ENCODE measurements at places on chromosomes 16 and 17.

- DNase-seq, result no peak
Observed at GRCh38 chr17:60745544-60745943, 67.9 kb downstream of the BCAS3 start.

DNA sequence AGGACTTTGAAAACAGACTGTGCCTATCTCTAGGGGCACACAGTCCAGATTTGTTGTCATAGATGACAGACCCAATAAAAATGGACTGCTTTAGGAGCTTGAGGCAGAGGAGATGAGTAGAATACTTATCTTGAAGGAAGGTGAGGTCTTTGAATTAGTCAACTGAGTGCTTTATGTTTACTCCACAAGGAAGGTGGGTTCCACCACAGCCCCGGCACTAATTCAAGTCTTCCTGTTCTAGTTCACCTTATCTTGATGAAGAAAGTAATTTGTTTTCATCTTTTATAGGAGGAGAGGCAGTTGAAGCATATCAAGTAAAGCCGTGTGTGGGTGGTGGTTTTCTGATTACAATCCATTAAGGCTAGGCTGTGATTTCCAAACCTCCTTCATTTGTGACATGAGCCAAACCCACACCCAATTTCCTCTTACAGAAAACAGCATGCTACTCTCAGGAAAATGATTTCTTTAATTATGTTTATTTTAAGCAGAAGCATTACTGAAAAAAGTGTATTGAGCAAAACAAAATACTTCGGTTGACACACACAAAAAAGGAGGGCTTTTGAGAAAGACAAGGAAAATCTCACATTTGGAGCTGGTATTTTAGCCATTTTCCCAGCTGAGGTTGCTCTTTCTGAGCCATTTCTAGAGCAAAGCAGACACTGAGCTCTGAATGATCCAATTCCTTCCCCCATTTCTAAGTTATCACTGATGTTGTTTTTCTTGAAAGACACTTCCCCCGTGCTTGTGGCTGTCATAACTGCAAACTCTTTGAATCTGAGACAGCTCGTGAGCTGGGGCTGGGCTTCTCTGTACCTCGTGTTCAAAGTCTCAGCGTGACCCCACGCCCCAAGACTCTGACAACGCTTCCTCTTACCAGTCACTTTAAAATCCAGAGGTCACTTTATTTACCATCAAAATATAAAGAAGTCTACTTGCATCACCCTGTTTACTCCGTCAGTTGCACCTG, 35.4 kb downstream of the CDRT15 start:
- DNase-seq, result peak; percentile 58

DNA sequence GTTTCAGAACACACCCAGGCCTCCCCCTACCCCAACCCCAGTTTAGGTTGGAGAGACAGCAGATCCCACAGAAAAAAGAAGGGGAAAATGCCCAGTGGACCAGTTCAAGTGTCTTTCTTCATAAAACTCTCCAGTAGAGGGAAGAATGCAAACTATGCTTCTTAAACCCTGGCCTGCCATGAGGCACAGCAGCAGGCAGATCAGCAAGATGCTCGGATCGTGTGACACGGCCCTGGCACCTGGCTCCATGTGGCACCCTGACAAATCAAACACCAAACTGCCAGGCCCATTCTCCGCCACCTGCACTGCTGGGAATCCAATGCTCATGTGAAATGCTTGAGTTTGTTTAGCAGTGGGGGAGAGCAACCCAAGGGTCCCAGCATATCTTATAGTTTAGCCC, 166.8 kb downstream of the SOX9 start:
- DNase-seq, result no peak

DNA sequence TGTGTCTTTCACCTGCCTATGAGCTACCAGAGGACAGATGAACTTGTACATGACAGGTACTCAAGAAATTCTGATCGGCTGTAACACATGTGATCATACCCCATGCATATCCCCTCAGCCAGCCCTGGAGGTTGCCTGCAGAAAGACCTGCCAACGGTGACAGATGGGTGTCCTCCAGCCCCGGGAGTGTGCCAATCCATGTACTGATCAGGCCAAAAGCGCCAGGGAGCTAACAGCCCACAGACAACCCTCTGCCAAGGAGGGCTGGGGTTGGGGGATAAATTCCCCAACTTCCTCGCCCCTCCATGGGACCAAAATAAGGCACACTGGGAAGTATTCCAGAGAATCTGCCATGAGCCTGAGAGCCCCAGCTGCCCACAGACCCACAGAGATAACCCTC, 189.4 kb downstream of the CCT6B start:
- DNase-seq, result no peak

GRCh38 chr16:89563639-89564392, 3.3 kb downstream of the RPL13 start:
- DNase-seq, result no peak

DNA sequence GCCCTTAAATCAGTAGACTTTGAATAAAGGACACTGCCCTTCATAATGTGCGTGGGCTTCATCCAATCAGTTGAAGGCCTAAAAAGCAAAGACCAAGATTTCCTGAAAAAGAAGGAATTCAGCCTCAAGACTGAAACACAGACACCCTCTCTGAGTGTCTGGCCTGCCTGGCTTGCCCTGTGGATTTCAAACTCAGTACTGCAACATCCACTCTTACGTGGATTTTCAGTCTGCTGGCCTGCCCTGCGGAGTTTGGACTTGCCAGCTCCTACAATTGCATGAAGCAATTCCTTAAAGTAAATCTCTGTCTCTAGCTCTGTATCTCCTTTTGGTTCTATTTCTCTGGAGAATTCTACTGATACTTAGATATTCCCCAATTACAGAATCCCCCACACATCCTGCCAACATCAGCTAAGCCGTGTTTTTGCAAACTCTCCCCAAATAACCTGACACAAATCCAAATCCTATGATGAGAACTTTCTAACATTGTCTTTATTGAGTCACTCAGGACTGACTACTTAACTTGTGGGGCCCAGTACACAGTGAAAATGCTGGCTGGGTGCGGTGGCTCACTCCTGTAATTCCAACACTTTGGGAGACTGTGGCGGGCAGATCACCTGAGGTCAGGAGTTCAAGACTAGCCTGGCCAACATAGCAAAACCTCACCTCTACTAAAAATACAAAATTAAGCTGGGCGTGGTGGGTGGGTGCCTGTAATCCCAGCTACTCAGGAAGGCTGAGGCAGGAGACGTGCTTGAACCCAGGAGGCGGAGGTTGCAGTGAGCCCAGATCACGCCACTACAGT, 7.2 kb upstream of the TNFRSF17 start:
- no peak for DNase-seq

DNA sequence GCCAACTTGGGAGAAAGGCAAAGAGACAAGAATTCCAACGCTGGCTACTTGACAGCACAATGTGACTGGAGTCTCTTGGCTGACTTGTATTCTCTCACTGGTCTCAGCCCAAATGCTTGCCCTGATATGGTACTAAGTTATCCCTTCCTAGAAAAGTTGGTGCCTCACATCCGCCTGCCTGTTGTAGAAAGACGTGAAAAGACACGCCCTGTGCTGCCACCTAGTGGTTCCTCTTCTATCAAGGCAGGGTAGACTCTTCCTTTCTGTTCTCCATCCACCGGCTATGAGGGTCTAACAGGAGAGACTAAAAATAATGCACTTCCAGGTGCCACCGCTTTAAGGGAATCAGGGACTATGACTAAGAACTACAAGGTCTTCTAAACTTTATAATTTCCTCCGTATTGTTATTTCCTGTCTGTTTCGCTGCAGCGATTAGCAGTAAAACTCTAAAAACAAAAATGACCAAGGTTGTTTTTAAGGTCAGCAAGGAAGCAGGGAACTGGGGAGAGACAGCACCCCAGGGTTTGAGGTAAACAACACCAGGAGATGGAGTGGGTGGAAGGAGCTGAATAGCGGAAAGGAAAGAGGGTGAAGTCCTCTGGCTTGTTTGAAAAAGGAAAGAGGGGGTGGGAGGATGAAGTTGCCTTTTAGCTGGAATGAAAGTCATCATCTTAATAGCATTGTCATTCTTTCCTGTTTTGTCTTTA, 109.5 kb downstream of the YPEL2 start:
- peak; percentile 82 for DNase-seq

DNA sequence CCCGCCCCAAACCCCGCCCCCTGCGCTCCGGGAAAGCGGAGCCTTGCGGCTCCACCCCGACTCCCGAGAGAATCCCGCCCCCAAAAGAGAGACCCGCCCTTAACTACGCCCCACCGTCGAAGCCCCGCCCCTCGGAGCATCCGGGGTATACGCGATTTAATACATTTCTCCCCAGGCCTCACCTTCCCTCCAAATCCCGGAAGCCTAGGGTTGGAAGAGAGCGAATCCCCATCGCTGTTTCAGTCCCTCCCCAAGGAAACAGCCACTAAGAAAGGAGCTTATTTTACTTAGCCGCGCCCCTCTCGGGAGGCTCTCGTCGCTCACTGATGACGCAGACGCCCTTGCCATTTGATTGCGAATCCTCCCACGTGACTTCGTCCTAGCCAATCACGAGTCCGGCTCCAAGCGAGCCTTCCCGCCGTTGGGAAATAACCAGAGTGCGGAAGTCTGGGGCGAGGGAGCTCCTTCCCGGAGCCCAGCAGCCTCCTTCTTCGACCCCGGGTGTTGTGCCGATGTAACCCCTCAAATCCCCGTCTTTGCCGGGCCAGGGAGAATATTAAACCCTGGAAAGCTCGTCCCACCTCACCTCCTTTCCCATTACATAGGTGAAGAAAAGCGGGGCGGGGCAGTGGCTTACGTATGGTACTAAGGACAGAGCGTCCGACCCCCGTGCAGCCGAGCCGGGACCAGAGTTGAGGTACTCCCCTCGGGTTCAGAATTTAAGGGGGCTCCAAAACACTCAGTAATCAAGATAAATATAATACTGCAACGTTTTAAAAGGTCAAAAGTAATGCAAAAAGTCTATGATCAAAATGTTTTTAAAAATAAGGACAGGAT, 461 bp upstream of the FDXR start:
- DNase-seq, result peak; percentile 100

DNA sequence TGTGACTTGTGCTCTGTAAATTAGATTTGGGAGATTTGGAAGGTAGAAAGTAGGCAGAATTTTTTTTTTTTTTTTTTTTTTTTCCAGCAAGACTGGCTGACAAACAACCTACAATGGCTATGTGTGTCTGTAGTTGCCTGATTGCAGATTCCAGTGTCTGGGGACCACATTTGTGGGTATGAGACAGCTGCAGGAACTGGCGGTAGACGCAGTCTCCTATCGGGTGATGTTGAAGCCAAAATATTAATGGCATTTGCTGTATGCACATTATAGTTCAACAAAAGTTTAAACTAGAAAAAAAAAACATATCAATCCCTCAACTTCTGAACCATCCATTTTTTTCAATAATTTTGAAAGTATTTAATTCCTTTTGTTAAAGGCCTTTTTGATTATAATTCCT, 665.2 kb downstream of the TOX3 start:
- no peak for DNase-seq

DNA sequence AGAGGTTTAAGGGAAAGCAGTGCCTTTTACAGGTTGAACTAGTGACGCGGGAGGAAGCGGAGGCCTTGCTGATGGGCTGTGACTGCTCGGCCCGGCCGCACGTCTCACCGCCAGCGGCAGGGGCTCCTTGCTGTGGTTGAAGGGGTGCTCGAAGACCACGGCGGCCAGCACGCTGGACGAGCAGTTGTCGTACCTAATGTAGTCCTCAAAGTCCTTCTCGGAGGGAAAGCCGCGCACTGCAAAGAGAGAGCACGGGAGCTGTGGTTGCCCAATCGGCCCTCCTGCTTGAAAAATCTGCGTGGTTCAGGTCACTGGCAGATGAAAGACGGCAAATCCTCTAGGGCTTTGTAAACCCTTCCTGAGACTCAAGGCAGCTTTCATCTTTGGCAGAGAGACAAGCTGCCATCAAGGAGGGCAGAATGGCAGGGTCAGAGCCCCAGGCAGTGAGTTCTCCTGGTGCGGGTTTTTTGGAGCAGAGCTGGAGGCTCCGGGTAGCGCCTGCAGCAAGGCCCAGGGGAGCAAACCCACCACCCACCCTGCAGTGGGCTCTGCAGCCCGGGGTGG, 16.1 kb downstream of the ABCA3 start:
- DNase-seq, result no peak

DNA sequence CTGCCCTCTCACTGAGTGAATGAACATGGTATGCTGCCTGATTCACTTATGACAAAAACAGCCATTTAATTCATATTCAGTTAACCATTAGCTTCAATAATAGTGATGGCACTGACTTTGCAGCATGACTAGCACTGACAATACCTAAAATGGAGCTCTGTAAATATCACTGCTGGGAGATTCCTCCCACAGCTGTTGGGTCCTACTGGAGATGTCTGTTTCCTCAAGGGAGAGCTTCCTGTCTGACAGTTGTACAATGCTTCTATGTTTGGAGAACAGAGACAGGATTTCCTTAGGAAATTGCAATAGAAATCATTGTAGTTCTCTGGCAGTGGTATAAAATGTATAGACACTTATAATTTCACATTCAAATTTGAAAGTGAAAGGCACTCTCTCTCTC, 695.9 kb upstream of the CDH8 start:
- no peak for DNase-seq

DNA sequence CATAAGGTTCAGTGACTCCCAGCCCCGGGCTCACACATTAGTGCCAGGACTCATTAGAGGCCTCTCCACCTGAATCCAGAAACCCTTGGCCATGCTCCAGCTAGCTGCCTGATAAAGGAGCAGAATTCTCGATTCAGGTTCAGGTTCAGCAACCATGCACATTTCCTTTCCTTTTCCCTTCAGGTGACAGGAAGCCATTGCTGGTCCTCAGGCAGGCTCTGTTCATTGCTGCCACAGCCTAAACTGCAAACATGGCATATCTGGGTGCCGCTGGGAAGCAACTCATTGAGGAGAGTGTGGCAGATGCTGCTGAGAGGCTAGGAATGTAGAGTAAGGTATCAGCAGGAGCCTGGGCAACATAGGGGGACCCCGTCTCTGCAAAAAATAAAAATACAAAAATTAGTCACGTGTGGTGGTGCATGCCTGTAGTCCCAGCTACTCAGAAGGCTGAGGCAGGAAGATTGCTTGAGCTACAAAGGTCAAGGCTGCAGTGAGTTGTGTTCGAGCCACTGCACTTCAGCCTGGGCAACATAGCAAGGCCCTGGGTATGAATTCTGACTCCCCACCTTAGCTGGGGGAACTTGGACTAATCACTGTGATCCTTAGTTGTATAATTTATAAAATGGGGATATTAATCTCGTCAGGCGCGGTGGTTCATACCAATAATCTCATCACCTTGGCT, 28.7 kb downstream of the ARL4D start:
- DNase-seq, result no peak

DNA sequence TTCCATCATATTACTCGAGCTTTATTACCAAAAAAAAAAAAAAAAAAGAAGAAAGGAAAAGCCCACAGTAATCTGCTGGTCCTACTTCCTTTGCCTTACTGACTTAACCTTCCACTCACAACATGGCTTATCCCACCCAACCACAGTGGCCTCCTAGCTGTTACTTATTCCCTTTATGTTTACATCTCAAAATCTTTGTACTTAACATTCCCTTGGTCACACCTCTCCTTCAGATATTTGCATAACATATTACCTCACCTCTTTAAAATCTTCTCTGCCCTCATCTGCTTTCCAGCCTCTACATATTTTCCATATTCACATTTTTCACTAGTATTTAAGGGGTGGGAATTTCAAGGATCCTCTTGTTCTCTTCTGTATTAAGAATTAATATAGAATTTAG, 327.0 kb upstream of the TBX2 start:
- no peak for DNase-seq

Data from CD4-positive, alpha-beta T cell (primary cell).